ENCODE measurements at places on chromosomes 2 and 18.

- no peak for DNase-seq
- no peak overlapping the region for H3K4me3 ChIP-seq
- H3K27me3 ChIP-seq, result no peaks in the 10 kb centered on the region
- H3K4me1 ChIP-seq, result peaks cover 24% of the 10 kb centered on the region
- H3K36me3 ChIP-seq, result no peaks in the 10 kb centered on the region
- no peak overlapping the region for H3K27ac ChIP-seq
Observed at GRCh38 chr2:30293303-30293921, 62.1 kb downstream of the LBH start.

DNA sequence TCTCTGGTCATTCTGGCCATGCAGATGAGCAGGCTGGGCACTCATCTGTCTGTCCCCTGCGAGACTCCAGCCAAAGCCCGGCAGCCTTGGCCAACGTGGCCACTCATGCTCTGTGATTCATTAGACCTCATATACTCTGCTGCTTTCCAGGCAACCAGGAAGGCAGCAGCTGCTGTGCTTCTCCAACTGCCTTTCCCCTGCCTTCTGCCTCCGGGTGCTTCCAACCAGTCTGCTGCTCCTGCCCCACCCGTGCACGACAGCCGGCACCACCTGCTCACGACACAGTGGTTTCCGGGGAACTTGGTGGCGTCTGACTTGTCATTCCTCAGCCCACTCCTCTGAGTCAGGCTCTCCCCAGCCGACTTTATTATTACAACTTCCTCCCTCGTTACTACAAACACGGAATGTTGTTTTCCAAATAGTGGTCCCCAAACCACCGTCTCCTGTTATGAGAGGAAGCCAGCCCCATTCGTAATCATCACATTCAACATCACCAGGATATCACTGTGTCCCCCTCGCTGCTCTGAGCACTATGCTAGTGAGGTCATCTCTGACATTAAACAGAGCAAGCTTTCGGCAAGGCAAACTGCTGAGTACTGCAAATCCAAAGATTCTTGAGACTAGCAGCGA lies 392.4 kb downstream of the ALK start:
- H3K4me3 ChIP-seq, result no peak overlapping the region
- no peaks in the 10 kb centered on the region for H3K36me3 ChIP-seq
- peaks cover 3% of the 10 kb centered on the region for H3K27me3 ChIP-seq
- DNase-seq, result no peak
- peaks cover 6% of the 10 kb centered on the region for H3K4me1 ChIP-seq
- no peak overlapping the region for H3K27ac ChIP-seq

GRCh38 chr2:123085484-123085883 lies 939.6 kb upstream of the CNTNAP5 start:
- no peaks in the 10 kb centered on the region for H3K36me3 ChIP-seq
- no peaks in the 10 kb centered on the region for H3K4me1 ChIP-seq
- H3K27ac ChIP-seq, result no peak overlapping the region
- no peaks in the 10 kb centered on the region for H3K27me3 ChIP-seq

- H3K27me3 ChIP-seq, result no peaks in the 10 kb centered on the region
- DNase-seq, result no peak
- H3K4me3 ChIP-seq, result no peak overlapping the region
- no peak overlapping the region for H3K27ac ChIP-seq
- H3K4me1 ChIP-seq, result no peaks in the 10 kb centered on the region
Observed at GRCh38 chr2:88709181-88709631, 17.7 kb downstream of the RPIA start.

DNA sequence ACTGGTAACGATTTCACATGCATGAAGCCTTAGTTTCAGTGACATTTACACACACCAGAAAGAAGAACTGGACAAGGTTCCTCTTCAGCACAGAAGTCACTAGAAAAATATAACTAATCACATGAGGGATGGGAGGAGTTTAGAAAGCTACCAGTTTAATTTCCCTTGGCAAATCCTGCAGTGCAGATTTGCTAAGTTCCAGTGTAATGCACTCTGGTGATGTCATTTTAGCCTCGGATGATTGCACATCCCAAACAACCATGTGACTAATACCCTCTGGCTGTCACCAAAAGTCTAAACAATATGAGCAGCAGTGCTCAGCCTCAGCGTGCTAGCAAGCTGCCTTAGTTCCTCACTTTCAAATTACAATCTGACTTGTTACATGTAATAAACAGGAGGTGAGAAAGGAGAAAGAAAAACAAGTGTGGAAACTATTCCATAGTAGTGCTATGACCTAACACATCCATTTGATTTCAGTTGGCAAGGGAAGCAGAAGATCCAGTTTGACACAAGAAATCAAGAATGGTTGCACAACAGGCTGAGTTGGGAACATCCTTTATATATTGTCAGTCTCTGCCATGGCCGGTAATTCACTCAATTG lies 35.3 kb upstream of the PPP1CB start:
- H3K27ac ChIP-seq, result no peak overlapping the region
- no peak overlapping the region for H3K4me3 ChIP-seq
- peaks cover 5% of the 10 kb centered on the region for H3K4me1 ChIP-seq
- DNase-seq, result no peak
- no peaks in the 10 kb centered on the region for H3K36me3 ChIP-seq
- H3K27me3 ChIP-seq, result no peaks in the 10 kb centered on the region

DNA sequence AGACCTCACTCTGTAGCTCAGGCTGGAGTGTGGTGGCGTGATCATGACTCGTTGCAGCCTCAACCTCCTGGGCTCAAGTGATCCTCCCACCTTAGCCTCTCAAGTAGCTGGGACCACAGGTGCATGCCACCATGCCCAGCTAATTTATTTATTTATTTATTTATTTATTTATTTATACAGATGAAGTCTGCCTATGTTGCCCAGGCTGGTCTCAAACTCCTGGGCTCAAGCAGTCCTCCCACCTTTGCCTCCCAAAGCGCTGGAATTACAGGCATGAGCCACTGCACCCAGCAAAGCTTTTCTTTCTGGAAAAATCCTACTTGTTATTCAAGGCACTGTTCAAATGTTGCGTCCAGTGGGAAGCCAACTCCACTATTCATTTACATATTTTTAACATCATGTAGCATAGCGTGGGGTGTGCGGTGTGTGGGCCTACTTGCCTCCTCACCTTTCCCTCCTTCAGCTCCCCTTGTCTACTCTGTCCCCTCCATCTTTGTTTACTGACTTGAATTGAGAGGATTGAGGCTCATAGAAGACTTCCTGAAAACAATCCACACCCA lies 6.8 kb upstream of the RHOB start:
- no peak for DNase-seq
- H3K4me1 ChIP-seq, result no peaks in the 10 kb centered on the region
- H3K36me3 ChIP-seq, result no peaks in the 10 kb centered on the region
- no peak overlapping the region for H3K4me3 ChIP-seq
- peaks cover 27% of the 10 kb centered on the region for H3K27me3 ChIP-seq

DNA sequence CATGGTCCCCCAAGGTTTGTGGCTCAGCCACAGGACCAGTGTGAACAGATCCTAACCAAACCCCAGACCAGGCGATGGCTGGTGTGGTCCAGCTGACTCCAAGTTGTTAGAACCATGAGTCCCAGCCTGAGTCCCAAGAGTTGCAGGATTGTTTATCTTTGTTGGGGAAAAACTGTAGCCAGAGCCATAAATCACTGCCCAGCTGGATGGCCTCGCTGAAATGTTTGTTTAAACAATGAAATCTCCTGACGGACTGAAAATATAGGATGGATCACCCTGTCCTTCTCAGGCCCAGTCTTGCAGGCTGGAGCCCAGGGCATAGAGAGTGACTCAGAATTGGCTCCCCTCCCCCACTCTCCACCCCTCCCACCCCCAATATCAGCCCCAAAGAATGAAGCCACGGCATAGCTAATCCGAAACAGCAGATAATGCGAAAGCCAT lies 36.4 kb downstream of the PKDCC start:
- peaks cover 8% of the 10 kb centered on the region for H3K4me1 ChIP-seq
- no peaks in the 10 kb centered on the region for H3K36me3 ChIP-seq
- H3K27me3 ChIP-seq, result peaks cover 13% of the 10 kb centered on the region
- H3K27ac ChIP-seq, result no peak overlapping the region
- no peak for DNase-seq

DNA sequence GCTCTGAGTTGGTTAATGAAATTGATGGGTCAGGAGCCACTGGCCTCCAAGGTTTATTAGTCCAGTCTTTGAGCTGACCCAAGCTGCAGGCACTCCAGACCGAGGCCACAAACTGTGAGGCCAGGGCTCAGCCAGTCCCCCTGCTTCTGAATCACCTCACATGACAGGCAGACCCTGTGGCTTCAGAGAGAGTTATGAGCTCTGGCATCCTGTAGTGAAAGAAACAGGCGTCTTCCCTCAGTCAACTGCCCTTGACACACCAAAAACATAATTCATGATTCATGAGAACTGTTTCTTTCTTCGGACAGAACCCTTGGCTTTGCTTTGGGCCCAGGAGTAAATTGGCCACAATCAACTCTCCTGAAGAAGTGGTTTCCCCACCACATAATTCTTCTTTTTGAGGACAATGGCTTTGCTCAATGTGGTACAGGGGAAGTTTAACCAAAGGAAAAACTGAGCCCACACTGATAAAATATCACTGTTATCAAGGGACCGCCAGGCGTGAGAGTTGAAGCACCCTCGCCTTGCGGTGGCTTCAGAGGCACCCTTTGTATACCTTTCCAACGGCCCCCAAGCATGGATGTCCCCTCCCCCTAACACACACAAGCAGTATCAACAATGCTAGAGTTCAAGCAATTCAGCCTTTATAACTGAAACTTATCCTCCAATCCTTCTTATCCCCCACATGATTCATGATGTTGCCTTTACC lies 226.9 kb downstream of the CYRIA start:
- H3K4me3 ChIP-seq, result no peak overlapping the region
- H3K27me3 ChIP-seq, result peaks cover 7% of the 10 kb centered on the region
- no peak overlapping the region for H3K27ac ChIP-seq

- peak overlapping the region; percentile 91 for H3K27ac ChIP-seq
- peaks cover 55% of the 10 kb centered on the region for H3K4me1 ChIP-seq
- peaks cover 52% of the 10 kb centered on the region for H3K36me3 ChIP-seq
- H3K4me3 ChIP-seq, result peak overlapping the region; percentile 64
- H3K27me3 ChIP-seq, result no peaks in the 10 kb centered on the region
- no peak for DNase-seq
Observed at GRCh38 chr18:12838178-12838634, 45.8 kb downstream of the PTPN2 start.

All from activated CD8-positive, alpha-beta T cell treated with anti-CD3 and anti-CD28 coated beads, Interleukin-2, amount 10 ng/mL, durations not matched to agents 7 days and 5 days (primary cell).